ENCODE measurements at places on chromosomes 11 and 22. TPM values are rescaled to one million over a fixed set of nuclear protein-coding genes. Genes with fewer than 3 reads are reported as not detected.

SAA4 gene
- total RNA-seq = not detected

UCP3 gene
- total RNA-seq = 1.8 TPM

RTN4R gene
- 0.55 TPM for total RNA-seq

CYP2D6 gene
- 0.80 TPM for total RNA-seq

SERPIND1 gene
- total RNA-seq = 0.29 TPM

OTOG gene
- not detected for total RNA-seq

SLC22A9 gene
- total RNA-seq = not detected

DNAJB7 gene
- not detected for total RNA-seq

NAALAD2 gene
- total RNA-seq = 16.4 TPM

Measured in adrenal gland (tissue), 19 donors.